ENCODE measurements at places on chromosomes 5 and 9. TPM values are rescaled to one million over a fixed set of nuclear protein-coding genes. Genes with fewer than 3 reads are reported as not detected.

- DNase-seq: peak; percentile 35
These were observed 22.1 kb upstream of the TPD52L3 start for GRCh38 chr9:6305954-6306563.

CARD6 gene
- 3.1 TPM for polyA plus RNA-seq

GRCh38 chr9:130823435-130823834 is 11.6 kb upstream of the ABL1 start:
- no peak for DNase-seq

DNA sequence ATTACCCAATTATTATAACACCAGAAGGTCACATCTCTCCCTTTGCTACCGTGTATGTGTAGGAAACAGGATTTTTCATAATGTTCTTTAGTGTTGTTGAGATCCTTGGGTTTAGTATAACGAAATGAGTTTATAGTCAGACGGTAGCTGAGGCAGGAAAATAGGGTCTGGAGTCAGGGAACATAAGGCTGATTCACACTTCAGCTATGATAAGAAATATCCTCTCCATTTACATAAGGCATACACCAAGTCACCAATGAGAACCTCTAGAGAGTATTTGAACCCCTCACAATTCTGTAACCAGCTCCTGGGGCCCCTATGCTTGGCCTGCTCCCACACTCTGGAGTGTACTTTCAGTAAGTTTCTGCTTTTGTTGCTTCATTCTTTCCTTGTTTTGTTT is 58.9 kb upstream of the ANKH start:
- DNase-seq: no peak

DNA sequence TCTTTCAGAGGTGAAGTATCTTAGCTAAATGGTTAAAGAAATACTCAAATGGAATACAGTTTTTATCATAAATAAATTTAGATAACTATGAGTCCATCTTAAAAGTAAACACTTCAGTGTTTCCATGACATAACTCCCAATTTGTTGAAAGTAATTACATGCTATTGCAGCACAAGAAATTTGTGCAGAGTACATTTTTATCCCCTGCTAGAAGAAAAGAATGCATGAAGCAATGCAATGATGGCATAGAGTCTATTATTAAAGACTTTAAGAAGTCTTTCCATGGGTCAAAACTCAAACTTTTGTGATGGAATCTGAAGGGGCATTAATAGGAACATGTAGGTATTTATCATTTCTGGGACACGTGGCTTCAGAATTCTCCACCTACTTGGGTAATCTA is 106.6 kb upstream of the DPYSL3 start:
- DNase-seq: no peak

- no peak for DNase-seq
These were observed 610.5 kb downstream of the IRX1 start for GRCh38 chr5:4206127-4206526.

CCIN gene
- polyA plus RNA-seq: 0.42 TPM

DNA sequence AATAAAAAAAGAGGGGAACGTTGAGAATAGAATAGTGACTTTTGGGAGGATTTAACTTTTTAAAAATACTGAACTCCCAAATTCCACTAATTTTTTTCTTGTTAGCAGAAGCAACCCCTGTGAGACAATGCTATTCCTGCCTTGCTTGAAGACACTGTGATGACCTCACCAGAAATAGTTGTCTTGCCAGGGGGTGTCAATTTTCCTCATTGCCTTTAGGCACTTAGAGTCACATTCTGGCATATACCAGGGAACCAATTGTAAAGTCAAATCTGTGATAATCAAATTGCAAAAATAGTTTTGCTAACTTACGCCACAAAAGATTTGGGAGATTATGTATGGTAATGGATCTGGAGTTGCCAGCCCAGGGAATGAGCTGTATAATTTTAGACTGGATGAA is 42.8 kb upstream of the RPS23 start:
- DNase-seq: no peak

PCDHGB6 gene
- 7.3 TPM for polyA plus RNA-seq

- no peak for DNase-seq
These were observed 252.5 kb downstream of the TLE4 start for GRCh38 chr9:79824265-79824664.

DNA sequence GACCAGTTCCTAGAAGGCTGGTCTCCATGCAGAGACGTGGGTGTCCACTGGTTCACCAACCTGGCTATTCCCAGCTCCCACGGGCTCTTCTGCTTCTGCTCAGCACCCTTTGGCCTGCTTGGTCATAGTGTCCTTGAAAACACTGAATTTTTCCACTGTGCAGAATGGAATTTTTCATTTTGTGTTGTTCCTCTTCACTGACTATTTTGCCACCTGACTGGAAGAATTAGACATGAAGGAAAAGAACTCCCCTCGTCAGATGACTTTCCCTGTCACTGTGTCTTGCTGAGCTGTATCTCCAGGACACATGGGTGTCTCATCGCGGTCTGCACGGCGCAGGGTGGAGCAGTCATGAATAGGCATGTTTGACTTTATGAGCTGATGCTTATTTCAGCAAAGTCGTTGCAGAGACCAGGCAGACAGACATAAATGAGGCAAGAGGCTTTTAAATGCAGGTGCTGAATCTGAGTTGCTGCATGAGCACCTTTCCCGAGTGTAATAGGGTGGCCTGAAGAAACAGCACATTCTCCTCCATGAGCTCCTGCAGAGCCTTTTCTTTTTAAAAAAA is 50.2 kb upstream of the SEMA4D start:
- no peak for DNase-seq

GRCh38 chr5:134053840-134054338 is 49.1 kb upstream of the VDAC1 start:
- DNase-seq: peak; percentile 25

DNA sequence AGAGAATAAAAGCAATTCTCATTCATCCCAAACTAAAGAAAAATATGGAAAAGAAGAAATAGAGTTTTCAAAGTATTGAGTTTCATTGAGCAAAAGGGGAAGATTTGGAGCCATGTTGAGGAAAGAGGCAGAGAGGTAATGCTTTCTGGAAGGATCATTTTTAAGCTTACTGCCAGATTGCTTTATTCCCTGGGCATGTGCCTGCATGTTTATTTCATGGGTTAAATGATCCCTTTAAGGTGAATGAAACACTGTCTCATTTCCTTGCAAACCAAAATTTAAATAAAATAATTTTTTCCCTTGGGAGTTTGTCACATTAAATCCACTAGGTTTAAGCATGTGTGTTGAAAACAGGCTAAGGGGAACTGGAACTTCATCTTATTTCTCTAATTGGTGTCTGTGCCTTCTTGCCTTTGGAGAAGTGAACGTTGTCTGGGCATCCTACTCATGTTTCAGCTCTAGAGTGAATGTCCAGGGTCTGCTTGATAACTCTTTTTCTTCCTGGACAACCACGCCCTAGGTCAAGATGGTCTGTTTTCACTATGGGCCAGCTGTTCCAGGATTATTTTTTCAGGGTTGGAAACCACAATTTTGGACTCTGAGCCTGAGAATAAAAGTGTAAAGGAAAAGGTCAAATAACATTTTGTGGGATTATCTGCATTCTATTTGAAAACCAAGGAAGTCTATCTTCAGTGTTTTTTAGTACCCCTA is 114.1 kb upstream of the ELL2 start:
- no peak for DNase-seq

- DNase-seq: no peak
These were observed 390.0 kb downstream of the ENC1 start for GRCh38 chr5:74250304-74251102.

DNA sequence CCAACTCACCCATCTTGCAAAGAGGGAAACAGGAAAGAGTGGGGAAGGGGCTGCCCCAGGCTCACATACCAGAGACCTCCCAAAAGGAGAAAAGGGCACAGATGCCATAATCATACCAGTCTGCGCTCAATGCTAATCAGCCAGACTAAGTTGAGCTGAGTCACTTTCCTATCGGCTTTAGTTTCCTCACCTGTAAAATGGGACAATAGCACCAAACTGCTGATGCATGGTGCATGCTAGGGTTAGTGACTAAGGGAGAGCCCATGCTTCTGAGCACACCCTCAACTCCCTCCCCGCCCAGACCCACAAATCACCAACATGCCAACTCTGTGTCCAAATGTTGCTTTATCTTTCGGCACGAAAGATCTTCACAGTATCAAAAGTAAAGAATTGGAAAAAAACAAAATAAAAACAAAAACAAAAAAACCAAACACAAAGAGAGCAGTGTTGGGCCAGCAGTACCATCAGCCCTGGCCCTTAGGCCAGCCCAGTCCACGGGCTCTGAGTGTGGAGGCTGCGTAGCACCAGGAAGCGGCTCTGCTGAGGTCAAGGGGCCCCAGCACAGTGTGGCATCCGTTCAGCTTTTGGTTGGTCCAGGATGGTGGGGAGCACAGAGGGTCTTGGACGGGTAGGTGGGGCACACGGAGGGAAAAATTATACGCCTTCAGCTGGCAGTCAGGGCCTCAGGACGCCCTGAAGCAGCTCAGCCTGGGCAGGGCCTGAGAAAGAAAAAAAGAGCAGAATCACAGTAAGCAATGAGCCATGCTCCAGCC is 2.9 kb upstream of the DDX41 start:
- DNase-seq: no peak

GRCh38 chr9:109558718-109559151 is 60.6 kb upstream of the PTPN3 start:
- no peak for DNase-seq

DNA sequence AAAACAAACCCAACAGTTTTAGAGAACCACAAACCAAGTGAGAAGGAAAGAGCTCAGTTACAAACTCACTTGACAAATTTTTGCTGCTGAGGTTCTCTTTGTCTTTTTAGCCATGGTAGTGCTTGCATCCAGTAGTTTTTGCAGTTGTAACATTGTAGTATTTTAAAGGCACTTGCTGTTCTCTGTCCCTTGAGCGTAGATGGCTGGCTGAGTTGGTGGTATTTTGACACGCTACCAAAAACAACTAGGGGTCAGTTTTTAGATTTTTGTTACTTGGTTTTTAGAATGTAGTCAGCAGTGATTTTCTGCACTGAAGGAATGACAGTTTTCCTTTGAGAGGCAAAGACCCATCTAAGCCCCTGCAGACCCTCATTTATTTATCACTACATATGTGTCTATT is 58.0 kb downstream of the TLE4 start:
- no peak for DNase-seq

Measured in left kidney (tissue), 8 donors.